ENCODE measurements at places on chromosomes 7 and 10.

DNA sequence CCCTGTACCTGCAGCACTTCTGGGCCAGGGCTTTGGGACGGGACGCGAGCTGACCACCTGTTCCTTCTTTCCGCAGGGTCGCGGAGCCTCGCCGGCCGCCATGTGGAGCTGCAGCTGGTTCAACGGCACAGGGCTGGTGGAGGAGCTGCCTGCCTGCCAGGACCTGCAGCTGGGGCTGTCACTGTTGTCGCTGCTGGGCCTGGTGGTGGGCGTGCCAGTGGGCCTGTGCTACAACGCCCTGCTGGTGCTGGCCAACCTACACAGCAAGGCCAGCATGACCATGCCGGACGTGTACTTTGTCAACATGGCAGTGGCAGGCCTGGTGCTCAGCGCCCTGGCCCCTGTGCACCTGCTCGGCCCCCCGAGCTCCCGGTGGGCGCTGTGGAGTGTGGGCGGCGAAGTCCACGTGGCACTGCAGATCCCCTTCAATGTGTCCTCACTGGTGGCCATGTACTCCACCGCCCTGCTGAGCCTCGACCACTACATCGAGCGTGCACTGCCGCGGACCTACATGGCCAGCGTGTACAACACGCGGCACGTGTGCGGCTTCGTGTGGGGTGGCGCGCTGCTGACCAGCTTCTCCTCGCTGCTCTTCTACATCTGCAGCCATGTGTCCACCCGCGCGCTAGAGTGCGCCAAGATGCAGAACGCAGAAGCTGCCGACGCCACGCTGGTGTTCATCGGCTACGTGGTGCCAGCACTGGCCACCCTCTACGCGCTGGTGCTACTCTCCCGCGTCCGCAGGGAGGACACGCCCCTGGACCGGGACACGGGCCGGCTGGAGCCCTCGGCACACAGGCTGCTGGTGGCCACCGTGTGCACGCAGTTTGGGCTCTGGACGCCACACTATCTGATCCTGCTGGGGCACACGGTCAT lies 13.3 kb downstream of the GPR146 start:
- no peak for DNase-seq

DNA sequence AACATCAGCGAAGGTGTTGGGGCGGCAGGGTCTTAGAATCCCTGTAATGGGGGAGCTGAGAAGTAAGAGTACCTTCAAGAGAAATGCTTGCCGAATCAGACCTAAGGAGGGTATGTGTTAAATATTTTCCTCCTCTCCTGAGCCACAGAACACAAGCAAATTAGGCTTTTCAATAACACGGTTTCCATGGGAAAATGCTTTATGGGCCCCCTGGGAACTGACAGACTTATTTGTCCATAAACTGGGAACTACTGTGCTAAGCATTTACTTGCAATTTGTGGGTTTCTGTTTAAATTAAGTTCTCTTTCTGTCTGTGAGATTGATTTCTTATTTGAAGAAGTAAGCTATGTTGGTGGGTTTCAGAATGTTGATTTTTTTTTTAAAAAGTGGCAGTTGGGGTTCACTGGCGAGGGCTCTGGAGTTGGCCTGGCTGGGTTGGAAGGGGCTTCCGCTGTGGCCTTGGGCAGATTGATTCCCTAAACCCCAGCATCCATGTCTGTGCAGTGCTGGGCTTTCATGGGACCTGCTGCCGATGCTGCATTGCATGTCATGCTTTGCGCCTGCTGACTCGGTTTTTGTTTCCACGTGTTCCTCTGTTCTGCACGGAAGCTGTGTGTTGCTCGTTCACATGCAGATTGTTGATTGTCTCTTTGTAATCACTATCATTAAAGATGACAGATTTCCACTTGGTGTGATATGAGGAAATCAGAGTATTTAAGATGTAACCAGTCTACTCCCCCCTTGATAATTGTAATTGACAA lies 7.2 kb downstream of the RBM17 start:
- no peak for DNase-seq

GRCh38 chr7:129146237-129146979 lies 1.9 kb downstream of the TSPAN33 start:
- DNase-seq = no peak

GRCh38 chr10:101132636-101133473 lies 1.8 kb downstream of the TLX1 start:
- DNase-seq = no peak

DNA sequence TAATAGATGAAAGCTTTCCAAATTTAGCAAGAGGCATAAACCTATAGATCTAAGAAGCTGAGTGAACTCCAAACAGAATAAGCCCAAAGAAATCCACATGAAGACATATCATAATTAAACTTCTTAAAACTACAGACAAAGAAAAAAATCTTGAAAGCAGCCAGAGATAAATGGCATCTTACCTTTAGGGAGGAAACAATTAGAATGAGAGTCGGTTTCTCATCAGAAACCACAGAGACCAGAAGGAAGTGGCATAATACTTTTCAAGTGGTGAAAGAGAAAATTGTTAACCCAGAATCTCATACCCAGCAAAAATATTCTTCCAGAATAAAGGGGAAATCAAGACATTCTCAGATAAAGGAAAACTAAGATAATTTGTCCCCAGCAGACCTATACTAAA lies 98.9 kb upstream of the NANOS1 start:
- no peak for DNase-seq

GRCh38 chr10:103044942-103045489 lies 126.9 kb downstream of the CNNM2 start:
- DNase-seq = no peak

- no peak for DNase-seq
Measured at GRCh38 chr10:34392641-34393170, 422.4 kb downstream of the PARD3 start.

- DNase-seq = no peak
Measured at GRCh38 chr7:96426027-96426426, 104.1 kb upstream of the SLC25A13 start.

- peak; percentile 63 for DNase-seq
Measured at GRCh38 chr7:151876899-151877777, at the start of gene PRKAG2. Gene PRKAG2 (minus strand): TSS chr7:151877115. CDS start chr7:151876620, 495 bp downstream.

DNA sequence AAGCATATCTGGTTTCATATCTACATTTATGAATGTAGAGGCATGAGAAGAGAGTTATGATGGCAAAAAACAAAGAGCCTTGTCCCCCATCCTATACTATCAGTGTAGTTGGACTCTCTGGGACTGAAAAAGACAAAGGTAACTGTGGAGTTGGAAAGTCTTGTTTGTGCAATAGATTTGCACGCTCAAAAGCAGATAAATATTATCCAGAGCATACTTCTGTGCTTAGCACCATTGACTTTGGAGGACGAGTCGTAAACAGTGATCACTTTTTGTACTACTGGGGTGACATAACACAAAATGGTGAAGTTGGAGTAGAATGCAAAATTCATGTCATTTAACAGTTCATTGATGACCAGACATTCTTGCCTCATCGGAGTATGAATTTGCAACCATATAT lies 85.2 kb upstream of the EGFR start:
- no peak for DNase-seq

DNA sequence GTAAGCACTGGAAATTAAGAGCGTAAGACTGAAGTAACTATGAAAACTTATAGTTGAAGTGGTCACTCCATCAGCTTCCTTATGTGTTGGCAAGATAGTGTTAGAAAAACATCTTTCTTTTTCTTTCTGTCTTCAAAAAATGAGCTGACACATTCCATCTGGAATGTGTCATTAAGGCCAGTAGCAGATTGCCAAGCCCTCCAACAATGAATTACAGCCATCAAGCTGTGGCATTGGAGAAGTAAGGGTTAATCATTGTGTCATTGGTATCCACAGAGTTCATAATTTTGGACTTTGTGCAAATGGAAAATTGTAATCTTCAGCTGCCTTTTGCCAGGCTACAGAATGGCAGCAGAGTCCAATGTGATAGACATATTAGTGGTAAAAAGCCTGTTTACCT lies 926.3 kb downstream of the NRG3 start:
- DNase-seq = no peak

GRCh38 chr7:19353180-19353579 lies 208.0 kb upstream of the FERD3L start:
- DNase-seq = no peak
